Neural progenitor cell (in vitro differentiated cells): ENCODE measurements at places on chromosomes 5 and 9. TPM values are rescaled to one million over a fixed set of nuclear protein-coding genes. Genes with fewer than 3 reads are reported as not detected.

Gene ZFP37
- total RNA-seq: 13.3 and 14.1 TPM in 2 replicates

- no peak for DNase-seq
Measured at GRCh38 chr9:109922617-109923470, 142.8 kb downstream of the PALM2AKAP2 start.

Gene ORM2
- total RNA-seq: 0.43 TPM in 1 of 2 replicates, not detected in the other

- no peak for DNase-seq
Measured at GRCh38 chr5:171268700-171269620, 40.1 kb upstream of the TLX3 start.

DNA sequence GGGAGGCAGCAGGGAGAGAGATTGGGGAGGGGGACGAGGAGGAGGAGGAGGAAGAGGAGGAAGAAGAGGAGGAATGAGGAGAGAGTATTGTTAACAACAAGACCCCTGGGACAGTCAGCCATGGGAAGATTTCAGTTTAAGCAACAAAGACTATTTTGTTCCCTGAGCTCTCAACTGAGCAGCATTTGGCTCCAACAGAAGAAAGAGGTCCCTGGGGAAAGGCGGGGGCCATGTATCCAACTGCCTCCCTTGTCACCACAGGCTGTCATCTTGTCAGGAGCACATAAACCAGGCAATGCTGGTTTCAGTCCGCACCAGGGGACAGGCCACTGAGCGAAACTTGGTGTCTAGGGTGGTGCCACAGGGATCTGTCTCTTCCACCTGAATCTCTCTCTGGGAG, 316.1 kb downstream of the TLE1 start:
- no peak for DNase-seq

Gene GFI1B
- 0.28 TPM in 1 of 2 replicates, not detected in the other for total RNA-seq

DNA sequence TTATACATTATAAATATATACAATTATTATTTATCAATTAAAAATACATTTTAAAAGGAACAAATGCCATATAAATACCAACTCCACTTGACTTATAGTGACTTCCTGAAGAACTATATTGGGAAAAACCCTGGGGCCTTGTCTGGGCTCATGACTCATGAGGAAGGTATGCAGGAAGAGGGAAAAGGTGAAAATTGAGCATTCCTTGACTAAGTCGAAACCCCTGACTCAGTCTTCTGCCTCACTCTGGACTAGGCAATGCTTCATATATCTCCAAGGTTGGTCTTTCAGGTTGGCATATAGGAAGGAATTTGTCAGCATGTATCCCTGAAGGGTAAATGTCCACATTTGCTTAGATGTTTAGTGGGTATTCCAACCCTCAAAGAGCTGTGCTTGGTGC, 78.5 kb downstream of the SH3TC2 start:
- no peak for DNase-seq

- no peak for DNase-seq
Measured at GRCh38 chr5:59608745-59609144, 284.8 kb downstream of the PDE4D start.

DNA sequence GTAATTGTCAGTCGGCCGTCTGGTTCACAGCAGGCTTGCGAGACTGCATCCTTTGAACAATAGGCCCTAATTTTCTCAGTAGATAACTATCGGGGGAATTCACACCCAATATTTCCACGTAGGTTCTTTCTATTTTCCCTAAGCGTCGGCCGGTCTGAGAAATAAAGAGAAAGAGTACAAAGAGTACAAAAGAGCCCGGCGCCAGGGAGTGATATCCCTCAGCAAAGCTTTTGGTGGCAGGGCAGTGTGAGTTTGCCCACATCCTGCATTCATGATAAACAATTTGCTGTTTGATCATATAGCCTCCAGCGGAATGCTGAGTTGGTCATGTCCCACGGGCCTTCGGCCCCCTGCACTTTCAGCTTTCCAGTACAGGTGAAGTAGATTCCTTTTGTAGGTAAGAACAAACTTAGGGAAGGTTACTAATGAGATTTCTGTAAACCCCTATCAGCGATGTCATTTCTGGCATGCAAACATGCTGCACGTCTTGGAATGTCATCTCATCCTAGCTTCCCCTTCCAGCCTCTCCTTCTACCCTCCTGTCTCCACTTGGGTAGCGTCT, 4.7 kb upstream of the PTGR1 start:
- DNase-seq: peak; percentile 15

Gene IFNA21
- total RNA-seq: not detected in 2 replicates

DNA sequence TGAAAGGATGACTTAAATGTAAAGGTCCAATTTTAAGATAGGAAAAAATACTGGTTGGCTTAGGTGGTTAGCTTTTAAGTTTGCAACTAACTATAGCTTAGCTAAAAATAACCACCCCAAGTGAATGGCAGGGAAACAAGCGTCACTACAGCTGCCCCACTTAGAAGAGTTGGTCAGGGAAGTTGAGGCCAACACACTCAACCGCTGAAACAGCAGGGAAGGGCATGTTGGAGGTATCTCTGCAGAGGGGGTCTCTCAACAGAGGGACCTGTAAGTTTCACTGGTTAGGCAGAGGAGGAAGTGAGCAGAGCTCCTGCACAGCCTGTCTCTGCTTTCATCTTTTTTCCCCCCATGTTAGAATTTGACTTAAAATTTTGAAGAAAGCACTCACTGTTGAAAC, 75.3 kb downstream of the LHFPL2 start:
- no peak for DNase-seq
